Dermis microvascular lymphatic vessel endothelial cell (primary cell): ENCODE measurements at places on chromosomes 6 and 20.

- DNase-seq: no peak
These were observed 55.3 kb upstream of the BTN3A2 start for GRCh38 chr6:26309731-26310142.

DNA sequence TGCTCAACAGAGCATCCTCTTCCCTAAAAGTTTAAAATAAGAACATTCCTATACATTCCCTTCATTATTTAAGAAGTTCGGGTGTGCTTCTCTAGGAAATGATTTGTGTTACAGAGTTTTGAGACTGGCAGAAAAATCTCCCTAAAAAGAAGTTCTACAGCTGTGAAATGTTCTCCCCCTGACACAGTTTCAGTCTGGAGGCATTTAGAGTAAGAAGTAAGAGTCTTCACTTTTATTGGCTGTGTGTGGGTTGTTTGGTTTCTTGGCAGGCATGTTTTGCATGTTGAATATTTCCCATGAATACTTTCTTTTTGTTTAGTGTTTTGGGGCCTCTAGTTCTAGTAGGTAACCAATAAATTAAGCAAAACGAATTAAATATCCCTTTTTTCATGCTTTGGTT, 195.9 kb downstream of the TENT5A start:
- DNase-seq: no peak

- no peak for DNase-seq
These were observed at the start of gene KCNQ5 for GRCh38 chr6:72621291-72622093. Gene KCNQ5, plus strand, starts transcription at chr6:72622064.

DNA sequence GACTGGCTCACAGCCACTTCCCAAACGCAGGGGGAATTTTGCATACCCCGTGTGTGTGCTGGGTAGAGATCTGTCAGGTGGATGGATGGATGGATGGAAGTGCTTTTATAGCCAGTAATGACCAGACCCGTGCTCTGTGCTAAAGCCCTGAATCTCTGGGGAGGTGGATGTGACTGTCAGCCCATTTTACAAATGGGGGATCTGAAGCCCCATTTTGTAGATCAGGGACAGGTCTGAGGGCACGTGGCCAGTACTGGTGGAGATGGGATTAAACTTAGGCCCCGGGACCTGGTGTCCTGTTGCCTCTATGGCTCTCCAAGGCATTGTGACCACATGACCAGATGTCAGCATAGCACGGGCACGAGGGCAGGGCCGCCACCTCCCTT, 38.2 kb upstream of the ZBP1 start:
- no peak for DNase-seq

DNA sequence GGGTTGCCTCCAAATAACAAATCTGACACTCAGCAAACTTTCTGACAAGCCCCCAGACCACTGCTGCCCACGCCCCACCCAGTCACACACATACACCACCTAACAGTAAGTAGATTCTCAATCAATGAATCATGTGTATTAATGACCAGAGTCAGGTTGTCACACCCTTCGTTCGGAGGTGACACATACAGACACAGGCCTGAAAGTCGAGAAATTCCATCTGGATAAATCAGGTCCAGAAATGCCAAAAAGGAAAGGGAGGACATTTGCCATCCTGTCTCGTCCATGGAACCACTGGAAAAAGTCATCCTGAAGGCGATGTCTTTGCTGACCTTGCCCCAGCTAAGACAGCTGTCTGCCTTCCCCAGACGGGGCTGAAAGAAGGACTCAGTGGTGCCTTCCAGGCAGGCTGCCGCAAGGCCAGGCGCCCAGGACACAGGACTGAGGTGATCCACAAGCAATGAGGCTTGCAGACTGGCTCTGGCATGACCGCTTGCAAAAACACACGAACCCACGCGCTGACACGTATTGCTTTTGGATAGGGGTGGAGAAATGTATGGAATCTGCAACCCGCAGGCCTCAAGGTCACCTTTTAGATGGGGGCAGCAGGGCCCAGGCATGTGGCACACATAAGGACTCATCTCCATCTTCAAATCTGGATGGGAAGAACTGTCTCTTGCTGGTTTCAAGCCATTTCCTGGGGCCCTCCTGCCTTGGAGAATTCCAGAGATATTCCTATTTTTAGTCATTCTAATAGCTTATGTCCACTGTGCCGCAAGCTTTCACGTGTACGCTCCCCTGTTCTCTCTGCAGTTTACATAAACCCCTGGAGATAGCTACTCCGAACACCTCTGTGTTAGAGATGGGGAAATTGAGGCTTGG, 9.0 kb downstream of the NFATC2 start:
- DNase-seq: peak; percentile 44

DNA sequence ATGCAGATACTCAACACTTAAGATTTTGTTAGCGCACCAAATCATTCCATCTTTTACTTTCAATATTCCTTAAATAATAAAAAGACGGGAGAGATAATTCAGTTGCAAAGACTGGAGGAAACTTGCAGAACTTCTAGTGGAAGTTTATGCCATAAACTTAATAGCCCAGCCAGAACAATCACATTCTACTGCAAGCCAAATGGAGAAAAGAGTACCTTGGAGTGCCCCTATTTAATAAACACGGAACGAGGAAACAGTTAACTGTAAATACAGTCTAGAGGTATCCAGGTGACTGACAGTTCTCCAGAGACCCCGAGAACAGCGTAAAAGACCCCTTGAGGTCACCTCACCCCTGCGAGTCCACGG, 635 bp downstream of the SLC35B3 start:
- no peak for DNase-seq

DNA sequence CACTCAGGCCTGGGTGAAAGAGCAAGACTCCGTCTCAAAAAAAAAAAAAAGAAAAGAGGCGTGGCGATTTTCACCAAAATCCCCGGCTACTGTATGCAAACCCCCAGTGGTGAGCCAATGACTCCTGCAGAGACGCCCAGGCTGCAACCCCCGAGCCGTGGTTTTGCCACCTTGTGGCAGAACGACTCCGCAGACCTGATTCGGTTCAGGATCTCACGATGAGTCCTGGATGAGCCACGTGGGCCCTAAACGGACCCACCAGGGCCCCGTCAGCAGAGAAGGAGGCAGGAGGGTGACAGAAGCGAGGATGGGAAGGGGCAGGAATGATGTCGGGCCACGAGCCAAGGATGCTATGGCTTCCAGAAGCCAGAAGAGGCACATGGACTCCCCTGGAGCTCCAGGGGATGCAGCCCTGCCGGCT, 42.5 kb downstream of the SLC2A4RG start:
- DNase-seq: no peak

DNA sequence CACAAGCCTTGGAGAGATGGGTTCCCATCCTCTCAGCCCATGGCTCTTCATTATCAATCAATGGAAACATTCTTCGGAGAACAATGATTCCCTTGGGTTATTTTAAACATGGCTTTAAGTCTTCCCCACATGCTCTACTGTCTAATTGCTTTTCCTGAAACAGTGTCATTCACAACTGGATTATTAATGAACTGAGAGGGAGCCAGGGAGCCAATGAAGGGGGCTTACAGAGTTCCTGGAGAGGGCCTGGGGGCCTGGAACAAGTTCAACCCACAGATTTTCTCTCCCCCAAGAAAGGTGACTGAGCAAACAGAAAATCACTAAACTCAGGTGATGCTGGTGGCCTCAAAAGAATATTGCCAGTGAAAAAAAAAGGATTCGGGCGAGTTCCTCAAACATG, 1.3 kb upstream of the PPP1R16B start:
- no peak for DNase-seq

DNA sequence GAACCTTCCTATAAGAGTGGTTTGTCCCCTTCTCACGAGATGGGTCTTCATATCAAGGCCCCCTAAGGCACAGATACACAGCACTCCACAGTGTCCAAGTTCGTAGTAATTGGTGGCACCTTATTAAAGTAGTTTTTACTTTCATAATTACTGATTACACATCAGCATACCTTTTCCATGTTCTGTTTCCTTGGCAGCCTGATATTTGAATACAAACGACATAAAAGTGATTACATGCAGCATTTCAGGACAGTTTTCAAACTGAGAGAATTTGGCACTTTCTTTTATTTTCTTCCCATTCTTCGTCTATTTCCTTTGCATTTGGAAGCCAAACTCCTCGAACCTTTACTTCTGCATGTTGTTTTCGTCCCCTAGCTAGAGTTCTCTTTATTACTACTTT, 139.7 kb downstream of the MTHFD1L start:
- DNase-seq: peak; percentile 70

DNA sequence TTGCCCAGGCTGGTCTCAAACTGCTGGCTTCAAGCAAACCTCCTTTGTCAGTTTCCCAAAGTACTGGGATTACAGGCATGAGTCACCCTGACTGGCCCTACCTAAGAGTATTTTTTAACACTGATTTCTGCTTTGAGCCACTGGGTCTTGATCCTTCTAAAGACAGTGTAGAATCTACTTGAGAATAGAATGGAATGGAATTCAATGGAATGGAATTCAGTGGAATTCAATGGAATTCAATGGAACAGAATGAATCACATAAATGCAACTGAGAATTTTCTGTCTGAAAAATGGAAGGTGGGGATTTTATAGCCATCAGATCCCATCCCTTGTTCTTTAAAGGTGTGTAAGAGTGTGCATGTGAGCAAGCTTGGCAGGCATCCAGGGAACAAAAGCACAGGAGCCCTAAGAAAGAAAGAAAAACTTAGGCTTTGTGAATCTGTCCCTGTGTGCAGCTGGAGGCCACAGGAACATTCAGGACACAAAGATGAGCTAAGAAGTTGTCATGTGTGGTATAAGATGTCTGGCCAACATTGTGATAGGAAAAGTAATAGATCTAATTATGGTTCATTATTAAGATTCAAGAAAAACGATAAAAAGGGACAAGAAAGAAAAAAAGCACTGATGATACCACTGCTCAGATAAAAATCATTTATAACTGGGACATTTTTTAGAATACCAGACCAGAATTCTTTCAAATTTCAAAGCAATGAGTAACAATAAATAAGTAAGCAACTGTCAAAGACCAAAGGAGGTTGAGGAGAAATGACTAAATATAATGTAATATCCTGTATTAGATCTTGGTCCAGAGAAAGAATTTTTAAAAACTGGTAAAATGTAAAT, 681.0 kb upstream of the GJE1 start:
- DNase-seq: peak; percentile 46

DNA sequence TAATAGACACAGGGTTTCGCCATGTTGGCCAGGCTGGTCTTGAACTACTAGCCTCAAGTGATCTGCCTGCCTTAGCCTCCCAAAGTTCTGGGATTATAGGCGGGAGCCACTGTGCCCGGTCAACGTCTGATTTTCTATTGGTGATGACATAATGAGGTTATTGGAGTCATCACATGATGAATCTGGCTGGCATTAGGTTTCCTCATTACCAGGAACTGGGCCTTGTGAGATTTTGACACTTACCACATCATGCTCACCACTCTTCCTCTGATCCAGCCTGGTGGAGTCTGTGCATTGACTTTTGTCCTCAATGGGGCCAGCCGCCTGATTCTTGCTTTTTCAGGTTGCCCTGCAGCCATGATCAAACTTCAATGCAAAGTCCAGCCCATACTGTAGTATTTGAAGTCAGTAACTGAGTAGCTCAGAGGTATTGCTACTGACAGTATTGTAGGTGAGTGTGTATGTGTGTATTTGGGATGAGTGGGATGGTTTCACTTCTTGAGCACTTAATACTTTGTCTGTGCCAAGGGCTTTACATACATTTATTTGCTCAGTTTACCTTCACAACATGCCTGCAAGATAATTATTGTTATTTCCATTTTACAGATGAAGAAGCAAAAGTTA, 16.0 kb downstream of the ANKS1A start:
- DNase-seq: no peak

DNA sequence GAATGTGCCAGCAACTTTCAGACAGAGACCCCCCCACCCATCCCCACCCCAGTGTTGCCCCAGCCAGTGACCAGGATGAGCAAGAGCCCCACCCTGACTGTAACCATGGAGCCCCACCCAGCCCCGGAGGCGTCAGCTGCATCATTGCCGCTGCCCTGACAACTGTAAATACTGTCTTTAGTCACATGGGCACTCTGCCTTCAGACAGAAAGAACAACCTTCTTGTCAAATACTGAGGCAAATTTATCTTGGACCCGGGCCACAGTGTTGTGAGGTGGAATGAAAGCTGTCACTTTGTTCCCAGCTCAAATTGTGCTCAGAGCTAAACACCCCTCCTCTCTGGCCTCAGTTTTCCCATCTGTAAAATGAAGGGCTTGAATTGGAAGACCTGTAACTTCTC, 23.7 kb downstream of the MOCS3 start:
- peak; percentile 9 for DNase-seq

DNA sequence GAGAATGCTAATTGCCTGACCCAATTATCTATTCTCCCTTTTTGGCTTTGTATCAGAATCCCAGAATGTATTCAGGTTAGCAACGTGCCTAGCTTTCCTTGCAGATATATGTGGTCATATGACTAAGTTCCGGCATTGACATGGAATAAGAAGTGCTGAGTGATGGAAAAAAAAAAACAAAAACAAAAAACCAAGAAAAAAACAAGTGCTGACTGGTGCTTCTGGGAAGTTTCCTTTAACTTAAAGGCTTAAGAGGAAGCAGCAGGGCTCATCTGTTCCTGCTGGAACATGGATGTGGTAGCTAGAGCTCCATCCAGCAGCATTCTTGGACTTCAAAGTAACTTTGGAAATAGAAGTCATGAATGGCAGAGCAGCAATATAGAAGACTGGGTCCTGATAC, 10.4 kb upstream of the RPF2 start:
- DNase-seq: no peak

DNA sequence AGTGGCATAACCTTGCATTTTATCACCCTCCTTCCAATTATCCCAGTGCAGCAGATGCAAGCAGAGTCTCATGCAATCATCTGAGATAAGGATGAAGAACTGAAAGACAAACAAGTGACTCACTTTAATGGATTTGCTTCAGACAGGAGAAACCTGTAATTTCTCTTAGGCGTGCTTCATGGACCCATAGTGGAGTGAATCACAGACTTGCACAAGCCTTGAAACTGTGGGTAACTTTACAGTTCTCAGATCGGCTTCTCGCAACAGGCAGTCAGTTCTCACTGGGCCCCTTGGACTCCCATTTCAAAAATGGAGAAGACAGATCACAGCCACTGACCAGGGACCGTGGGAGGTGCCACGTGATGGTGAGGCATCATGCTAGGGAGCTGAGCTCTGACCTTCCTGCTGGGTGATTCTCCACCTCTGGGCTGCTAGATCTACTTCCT, at the start of gene ADGRF4:
Gene ADGRF4, plus strand, starts transcription at position 239 of the 446 bp plus-strand sequence. CDS start 8,666 bp downstream, outside the sequence.
- no peak for DNase-seq

DNA sequence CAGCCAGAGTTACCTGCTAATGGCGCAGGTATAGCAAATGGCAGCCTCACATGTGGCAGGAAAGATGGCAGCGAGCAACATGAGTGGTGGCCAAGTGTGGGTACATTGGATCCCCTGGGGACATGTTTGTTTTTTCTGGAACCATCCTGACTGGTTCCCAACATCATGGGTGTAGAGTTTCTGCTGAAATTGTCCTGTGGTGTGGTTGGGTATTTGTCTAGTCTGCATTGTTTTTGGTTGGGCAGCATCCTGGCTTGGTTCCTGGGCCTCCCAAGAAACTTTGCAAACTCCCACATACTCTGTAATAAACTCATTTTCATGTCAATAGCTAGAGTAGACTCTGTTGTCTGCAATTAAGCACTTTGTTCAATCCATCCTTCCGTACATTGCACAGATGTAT, 282.6 kb downstream of the CDC5L start:
- no peak for DNase-seq
